Substantia nigra (tissue), 51 donors: ENCODE measurements at places on chromosomes 5 and 9.

DNA sequence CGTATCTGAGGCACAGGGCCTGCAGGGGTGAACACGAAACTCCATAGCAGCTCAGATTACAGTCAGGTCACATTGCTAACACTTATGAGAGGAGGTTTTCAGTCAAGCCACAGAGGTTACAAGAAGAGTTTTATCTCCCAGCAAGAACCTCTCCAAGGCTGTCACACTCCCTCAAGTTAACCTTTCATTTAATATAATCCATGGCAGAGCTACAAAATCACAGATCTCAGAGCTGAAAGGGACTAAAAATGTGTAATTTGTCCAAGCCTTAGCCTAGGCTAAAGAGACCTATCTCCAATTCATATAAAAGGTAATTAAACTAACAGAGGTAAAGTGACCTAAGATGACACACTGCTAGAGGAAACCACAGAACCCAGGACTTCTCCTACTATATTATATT, 57.2 kb downstream of the MLANA start:
- no peak for DNase-seq

GRCh38 chr5:5777013-5777412, 354.5 kb downstream of the ICE1 start:
- DNase-seq = no peak

- DNase-seq = no peak
These were observed 2.9 kb downstream of the TCERG1 start for GRCh38 chr5:146450002-146450401.

- no peak for DNase-seq
These were observed 5.1 kb downstream of the SLC25A48 start for GRCh38 chr5:135839566-135839965.

GRCh38 chr5:27392716-27393115, 354.3 kb upstream of the CDH9 start:
- DNase-seq = no peak

DNA sequence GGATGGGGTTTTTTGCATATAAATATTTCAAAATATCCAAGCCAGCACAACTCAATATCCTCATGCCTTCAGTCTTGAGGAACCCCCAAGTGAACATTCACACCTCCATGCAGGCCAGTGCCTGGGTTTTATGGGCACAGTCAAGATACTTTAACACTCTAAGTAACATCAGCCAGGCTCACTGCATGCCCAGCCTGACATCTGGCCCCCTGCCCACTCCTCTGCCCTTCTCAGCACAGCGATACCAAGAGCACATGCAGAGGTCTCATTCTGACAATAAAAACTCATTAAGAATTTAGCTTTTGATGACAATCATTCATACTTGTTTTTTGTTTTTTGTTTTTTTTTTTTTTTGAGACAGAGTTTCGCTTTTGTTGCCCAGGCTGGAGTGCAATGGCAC, 250.0 kb downstream of the CWC27 start:
- no peak for DNase-seq

DNA sequence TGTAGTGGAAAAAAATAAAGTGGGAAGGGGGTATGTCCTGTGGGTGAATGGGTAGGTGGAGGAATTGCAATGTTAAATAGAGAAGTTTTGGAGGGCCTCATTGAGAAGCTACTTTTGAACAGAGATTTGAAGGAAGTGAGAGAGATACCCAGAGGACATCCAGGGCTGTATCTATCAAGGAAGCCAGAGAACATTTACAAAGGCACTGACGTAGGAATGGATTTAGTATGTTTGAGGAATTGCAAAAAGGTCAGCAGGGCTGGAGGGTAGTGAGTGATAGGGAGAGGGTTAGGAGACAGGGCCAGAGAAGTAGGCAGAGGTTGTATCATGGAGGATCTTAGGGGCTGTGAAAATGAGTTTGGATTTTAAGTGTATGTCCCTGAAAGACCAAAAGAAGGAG, 13.9 kb downstream of the PTTG1 start:
- no peak for DNase-seq

GRCh38 chr5:154031937-154032489, 6.7 kb downstream of the FAM114A2 start:
- DNase-seq = no peak

DNA sequence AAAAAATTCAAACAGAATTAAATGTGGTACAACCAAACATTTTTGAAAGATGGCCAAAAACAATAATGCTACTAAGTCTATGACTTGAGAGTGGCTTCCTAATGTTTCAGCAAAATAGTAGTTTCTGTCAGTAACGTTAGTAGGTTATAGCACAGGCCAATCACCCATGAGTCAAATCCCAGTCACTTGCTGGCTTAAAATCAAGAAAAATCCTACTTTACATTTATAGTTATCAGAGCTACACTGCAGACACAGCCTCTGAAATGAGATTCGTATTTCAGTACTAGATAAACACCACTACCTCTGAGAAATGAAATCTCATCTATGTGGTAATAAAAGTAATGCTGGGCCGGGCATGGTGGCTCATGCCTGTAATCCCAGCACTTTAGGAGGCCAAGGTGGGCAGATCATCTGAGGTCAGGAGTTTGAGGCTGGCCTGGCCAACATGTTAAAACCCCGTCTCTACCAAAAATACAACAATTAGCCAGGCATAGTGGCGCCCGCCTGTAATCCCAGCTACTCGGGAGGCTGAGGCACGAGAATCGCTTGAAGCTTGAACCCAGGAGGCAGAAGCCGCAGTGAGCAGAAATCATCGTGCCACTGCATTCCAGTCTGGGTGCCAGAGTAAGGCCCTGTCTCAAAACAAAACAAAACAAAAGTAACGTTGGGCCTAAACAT, 6.1 kb downstream of the ZDHHC21 start:
- DNase-seq = no peak
